ENCODE measurements at places on chromosomes 6 and 20. TPM values are rescaled to one million over a fixed set of nuclear protein-coding genes. Genes with fewer than 3 reads are reported as not detected.
A peak's percentile ranks its signal among the peaks of the same experiment; 100 is the strongest.

DNA sequence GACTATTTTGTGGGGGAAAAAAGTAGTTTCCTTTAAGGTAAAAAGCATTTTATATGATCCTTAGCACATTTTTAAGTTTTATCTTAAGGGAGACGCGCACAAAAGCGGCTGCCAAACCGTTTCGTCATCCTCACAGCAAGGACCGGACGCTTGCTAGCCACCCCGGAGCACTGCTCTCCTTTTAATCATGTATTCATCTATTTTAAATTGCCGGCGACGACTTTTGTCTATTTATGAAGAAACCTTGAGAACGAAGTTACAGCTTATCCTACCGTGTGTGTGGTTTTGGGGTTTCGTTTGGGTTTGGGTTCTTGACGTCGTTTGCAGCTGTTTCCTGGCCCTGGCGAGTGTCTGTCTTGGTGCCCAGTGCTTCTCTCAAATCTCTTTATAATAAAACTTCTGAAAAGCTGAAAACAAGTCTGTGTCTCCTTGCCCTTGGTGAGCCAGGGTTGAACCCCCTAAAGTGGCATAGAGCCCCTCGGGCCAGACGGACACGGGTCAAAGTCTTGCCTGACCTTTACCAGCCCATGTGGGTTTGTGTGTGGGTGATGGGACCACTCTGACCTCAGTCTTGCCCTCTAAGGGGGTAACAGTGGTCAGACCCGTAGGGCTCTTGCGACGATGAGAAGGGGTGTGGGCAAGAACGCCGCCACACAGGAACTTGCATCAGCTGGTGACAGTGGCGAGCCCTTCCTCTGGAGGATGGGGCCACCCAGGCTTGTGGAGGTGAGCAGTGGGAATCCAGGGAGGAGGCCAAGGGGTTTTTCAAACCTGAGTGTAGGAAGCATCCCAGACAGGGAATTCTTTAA is 117.6 kb downstream of the JPH2 start:
- DNase-seq = no peak

GRCh38 chr6:3625980-3626563 is 125.4 kb downstream of the PXDC1 start:
- no peak for DNase-seq

- DNase-seq = no peak
Observed at GRCh38 chr6:133128191-133128590, 113.0 kb upstream of the EYA4 start.

GRCh38 chr20:23079016-23079351 is 7.1 kb downstream of the CD93 start:
- peak; percentile 11 for DNase-seq

GRCh38 chr6:111874025-111874415 is 768 bp upstream of the FYN start:
- peak; percentile 34 for DNase-seq

DNA sequence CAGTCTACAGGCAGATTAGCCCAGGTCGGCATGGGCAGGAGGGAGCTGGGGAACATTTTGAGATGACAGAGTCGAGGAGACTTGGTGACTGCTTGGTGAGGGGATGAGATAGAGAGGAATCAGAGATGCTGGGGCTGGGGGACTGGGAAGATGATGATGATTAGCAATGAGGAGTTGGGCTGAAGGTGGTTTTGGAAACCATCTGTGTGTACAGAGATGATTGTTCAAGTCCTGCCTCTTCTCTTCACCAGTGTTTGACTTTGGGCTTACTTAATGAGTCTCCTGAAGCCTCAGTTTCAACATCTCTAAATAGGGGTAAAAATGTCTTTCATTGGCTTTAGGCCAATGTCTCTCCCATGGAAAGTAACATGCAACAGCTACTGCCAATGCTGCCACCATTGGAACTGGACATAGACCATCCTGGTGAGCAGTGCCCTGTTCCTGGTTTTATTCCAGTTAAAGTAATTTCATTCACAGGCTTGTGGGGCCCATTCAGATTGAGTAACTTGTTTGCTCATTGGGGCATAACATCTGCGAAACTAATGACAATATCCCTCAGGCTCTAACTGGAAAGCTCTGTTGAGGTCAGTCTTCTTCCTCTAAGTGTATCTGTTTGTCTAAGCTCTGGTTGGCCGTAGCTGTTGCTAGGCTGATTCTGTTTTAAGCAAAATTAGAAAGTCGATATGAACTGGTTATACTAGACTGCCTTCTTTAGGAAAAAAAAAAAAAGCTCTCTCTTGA is 99.1 kb downstream of the ARMC2 start:
- peak; percentile 71 for DNase-seq

- no peak for DNase-seq
Observed at GRCh38 chr20:2088891-2089290, 12.7 kb upstream of the STK35 start.

GRCh38 chr20:856361-856775 is 22.9 kb downstream of the FAM110A start:
- peak; percentile 99 for DNase-seq

GRCh38 chr20:4985658-4986057 is 15.7 kb downstream of the SLC23A2 start:
- DNase-seq = no peak

DNA sequence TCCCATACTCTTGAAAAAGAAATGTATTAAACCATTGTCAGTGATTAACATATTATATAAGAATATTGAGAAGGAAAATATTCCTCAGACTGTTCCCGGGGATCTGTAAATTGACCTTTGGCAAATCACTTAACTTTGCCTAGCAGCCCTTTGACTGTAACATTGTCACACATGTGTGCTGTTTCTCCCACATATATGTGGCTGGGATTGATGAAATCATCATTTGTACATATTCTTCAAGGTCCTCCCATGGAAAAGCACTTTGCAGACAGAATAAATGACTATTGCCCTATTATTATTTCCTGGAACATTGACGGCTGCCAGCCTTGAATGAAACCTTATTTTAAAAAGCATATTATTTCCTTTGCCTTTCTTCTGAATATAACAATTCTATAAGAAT is 36.4 kb upstream of the TRERF1 start:
- DNase-seq = no peak

DNA sequence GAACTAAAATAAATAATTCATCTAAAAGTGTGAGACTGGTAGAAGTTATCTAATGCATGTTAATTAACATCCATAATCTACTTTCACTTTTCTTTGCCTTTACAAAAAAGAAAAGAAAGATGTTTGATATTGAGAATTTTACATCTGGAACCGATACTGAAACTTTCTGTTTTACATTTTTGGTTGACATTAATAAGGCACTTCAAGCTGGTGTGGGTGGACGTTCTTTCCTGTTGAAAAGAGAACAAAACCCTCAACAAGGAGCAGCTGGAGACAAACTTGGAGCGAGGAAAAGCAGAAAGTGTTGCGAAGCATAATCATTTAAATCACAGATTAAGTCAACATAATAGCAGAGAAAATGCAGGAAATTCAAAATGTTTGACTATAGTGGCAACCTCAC is 575.2 kb upstream of the ADGRB3 start:
- no peak for DNase-seq

DNA sequence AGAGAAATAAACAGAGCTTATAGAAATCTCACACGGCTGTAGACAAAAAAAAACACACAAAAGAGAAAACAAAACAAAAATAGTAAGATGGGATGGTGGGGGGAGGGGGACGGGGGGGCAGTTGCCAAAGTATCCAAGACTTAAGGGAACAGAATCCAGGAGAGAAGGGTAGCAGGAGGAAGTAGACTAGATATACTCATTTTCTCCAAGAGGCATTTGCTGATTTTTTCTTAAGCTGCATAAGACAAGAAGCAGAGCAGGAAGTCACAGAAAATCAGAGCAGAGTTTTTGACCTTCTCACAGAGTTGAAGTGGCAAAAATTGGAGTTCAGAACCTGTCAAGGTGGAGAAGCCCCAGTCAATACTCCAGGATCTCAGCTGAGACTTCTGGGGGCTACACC is 237.7 kb downstream of the HIVEP2 start:
- no peak for DNase-seq

GRCh38 chr6:299104-299980 is 7.1 kb downstream of the DUSP22 start:
- DNase-seq = no peak

- no peak for DNase-seq
Observed at GRCh38 chr6:23561732-23562131, 564.3 kb upstream of the NRSN1 start.

DNA sequence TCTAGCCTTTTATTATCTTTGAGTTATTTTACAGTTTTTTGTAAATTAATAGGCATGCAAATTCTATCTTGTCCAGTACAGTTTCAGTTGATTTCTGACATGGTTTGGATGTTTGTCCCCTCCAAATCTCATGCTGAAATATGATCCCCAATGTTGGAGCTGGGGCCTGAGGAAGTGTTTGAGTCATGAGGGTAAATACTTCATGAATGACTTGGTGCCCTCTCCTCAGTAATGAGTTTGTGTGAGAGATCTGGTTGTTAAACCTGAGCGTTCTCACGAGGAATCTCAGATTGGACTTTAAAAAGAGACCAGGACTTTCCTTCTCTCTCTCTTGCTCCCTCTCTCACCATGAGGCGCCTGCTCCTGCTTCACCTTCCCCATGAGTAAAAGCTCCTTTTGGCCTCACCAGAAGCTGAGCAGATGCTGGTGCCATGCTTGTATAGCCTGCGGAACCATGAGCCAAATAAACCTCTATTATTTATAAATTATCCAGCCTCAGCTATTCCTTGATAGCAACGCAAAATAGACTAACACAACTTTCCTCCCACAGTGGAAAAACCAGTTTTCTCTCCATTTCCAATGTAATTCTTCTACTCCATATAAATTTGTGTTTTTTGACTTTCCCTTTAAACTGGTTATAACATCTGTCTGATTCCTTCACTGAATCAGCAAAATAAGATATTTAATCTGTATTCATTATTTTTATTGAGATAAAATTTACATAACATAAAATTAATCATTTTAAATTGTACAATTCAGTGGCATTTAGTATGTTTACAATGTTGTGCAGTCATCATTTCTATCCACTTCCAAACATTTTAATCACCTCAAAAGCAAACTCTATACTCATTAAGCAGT is 78.7 kb upstream of the PRSS16 start:
- DNase-seq = peak; percentile 87

- no peak for DNase-seq
Observed at GRCh38 chr6:82330171-82330804, 33.3 kb upstream of the TPBG start.

LGSN gene
- total RNA-seq = not detected

RBM38 gene
- 59.3 TPM for total RNA-seq

ADAM33 gene
- not detected for total RNA-seq

TTBK1 gene
- total RNA-seq = not detected

CST7 gene
- not detected for total RNA-seq
